ENCODE measurements at places on chromosomes 6 and 20. TPM values are rescaled to one million over a fixed set of nuclear protein-coding genes. Genes with fewer than 3 reads are reported as not detected.

ELOVL4 gene
- total RNA-seq, result 8.4 TPM

COL10A1 gene
- total RNA-seq, result 6.6 TPM

EYA2 gene
- 0.37 TPM for total RNA-seq

SH3BGRL2 gene
- total RNA-seq, result 1.6 TPM

CRISP3 gene
- total RNA-seq, result not detected

CD24 gene
- total RNA-seq, result not detected

RAB44 gene
- not detected for total RNA-seq

FRS3 gene
- 1.8 TPM for total RNA-seq

CST5 gene
- not detected for total RNA-seq

SLC44A4 gene
- total RNA-seq, result not detected

WFDC5 gene
- not detected for total RNA-seq

CDH22 gene
- not detected for total RNA-seq

SYCP2L gene
- under 0.01 TPM for total RNA-seq

CRISP2 gene
- total RNA-seq, result not detected
